ENCODE measurements at places on chromosomes 3 and 15.

GRCh38 chr3:113214917-113215595 is 3.7 kb downstream of the BOC start:
- no peak for DNase-seq

DNA sequence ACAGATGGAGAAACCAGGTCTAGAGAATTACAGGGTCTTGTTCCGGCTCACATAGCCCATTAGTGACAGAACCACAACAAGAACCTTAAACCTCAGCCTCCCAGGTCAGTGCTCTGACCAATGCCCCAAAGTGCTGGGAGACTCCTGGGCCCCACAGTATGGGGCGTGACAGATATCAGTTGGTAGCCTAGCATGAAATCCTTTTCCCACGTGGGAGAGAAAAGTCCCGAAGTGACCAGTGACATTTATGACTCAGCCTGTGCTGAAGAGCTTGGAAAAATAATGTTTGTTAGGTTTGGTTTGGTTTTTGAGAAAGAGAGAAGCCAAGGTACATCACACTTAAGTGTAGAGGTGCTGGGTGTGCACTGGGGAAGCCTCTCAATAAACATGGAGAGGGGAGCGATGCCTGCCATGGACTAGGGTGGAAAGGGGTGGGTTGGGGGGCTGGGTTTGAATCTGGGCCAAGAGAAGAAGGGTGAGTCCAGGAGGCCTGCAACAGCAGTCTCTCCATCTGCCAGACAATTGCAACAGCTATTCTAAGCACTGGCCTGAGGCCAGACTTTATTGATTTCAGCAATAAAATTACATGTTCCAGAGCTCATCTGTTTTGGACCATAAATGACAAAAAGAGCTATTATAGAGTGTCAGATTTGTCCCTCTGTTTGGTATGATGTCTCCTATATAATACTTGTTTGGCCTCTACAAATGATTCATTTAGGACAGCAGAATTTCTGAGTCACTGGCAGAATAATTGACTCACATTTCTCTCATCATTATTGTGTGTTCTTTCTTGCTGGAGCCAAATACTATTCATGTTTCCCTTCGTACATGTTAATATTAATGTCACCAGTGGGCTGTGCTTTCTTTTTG is 43.4 kb downstream of the C2CD4A start:
- no peak for DNase-seq

DNA sequence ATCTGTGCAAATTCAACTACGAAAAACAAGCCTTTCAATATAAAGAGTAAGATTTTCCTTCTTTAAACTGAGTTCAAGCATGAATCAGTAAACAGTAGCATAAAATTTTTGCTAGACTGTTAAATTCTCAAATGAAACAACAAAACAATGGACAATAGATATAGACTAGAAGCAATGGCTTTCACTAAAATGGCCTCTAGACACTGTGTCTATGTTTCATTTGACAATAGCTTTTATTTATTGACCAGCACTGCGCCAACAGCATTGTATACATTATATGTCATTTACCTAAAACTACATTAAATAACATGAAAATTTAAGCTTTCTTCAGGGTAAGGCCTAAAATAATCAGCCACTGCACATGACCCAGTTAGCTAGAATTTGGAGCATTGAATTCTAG is 148.5 kb downstream of the DUT start:
- no peak for DNase-seq

DNA sequence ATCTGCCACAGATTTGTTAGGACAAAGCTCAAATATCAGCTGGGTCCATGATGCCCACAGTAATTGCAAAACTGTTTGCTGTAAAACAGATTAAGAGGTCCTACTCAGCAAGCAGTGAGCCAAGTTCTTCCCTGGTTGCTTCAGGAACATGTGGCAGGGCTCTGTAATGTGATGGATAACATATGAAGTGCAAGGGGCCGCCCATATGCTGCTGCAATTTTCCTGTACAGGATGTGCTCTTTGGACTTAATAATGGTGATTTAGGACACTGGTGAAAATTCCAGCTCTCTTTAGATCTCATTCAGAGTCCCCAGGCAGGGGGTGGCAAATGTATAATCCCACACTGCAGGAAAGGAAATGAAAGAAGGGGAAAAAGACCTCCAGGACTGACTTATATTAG is 289.4 kb downstream of the LSAMP start:
- DNase-seq = no peak

DNA sequence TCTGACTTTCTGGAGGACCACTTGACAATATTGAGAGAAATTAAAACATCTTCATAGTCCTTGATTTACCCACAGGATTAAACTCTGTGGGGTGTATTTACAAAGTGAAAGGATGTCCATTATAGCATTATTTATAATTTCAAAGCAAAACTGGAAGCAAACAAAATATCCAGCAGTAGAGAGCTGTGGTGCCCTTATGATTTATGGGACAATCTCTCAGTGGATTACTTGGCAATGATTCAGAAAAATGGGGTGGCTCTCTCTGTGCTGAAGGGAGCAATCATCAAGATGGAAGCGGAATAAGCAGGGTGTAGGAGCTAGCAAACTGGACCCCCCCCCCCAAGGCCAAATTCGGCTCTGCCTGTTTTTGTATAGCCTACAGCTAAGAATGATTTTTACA is 9.0 kb downstream of the PPCDC start:
- no peak for DNase-seq

GRCh38 chr3:145170121-145170520 is 990.9 kb downstream of the PLOD2 start:
- DNase-seq = no peak

DNA sequence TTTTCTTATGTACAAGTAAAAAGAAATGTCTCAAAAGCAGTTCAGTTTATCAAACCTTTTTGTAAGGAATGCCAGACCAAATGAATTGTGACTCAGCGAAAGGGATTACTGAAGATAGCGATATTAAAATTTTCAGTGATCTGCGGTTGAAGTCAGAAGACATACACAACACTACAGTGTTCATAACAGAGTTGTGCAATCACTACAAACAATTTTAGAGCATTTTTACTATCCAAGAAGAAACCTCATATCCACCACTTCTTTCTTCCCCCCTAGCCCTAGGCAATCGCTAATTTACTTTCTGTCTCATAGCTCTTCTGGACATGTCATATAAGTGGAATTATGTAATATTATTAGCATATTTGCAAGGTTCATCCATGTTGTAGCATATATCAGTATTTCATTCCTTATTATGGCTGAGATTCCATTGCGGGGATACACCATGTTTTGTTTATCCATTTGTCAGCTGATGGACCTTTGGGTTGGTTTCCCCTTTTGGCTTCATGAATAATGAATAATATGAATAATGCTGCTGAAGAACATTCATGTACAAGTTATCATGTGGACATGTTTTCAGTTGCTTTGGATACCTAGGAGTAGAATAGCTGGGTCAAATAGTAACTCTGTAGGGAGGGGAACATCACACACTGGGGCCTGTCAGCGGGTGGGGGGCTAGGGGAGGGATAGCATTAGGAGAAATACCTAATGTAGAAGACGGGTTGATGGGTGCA is 23.6 kb upstream of the ALPK3 start:
- DNase-seq = no peak

GRCh38 chr3:115623044-115623868 is at the start of gene GAP43:
Gene GAP43 (plus strand): TSS chr3:115623510. CDS start chr3:115623690, 180 bp downstream.
- no peak for DNase-seq

DNA sequence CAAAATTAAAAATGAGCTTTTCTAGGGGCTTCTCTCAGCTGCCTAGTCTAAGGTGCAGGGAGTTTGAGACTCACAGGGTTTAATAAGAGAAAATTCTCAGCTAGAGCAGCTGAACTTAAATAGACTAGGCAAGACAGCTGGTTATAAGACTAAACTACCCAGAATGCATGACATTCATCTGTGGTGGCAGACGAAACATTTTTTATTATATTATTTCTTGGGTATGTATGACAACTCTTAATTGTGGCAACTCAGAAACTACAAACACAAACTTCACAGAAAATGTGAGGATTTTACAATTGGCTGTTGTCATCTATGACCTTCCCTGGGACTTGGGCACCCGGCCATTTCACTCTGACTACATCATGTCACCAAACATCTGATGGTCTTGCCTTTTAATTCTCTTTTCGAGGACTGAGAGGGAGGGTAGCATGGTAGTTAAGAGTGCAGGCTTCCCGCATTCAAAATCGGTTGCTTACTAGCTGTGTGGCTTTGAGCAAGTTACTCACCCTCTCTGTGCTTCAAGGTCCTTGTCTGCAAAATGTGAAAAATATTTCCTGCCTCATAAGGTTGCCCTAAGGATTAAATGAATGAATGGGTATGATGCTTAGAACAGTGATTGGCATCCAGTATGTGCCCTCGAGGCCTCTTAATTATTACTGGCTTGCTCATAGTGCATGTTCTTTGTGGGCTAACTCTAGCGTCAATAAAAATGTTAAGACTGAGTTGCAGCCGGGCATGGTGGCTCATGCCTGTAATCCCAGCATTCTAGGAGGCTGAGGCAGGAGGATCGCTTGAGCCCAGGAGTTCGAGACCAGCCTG is 984 bp downstream of the CCR5 start:
- no peak for DNase-seq

GRCh38 chr3:178849199-178849910 is 222.3 kb downstream of the ZMAT3 start:
- no peak for DNase-seq

GRCh38 chr3:142276781-142277180 is 51.4 kb upstream of the GK5 start:
- no peak for DNase-seq

- no peak for DNase-seq
Observed at GRCh38 chr3:60803216-60804173, 447.8 kb downstream of the FHIT start.

DNA sequence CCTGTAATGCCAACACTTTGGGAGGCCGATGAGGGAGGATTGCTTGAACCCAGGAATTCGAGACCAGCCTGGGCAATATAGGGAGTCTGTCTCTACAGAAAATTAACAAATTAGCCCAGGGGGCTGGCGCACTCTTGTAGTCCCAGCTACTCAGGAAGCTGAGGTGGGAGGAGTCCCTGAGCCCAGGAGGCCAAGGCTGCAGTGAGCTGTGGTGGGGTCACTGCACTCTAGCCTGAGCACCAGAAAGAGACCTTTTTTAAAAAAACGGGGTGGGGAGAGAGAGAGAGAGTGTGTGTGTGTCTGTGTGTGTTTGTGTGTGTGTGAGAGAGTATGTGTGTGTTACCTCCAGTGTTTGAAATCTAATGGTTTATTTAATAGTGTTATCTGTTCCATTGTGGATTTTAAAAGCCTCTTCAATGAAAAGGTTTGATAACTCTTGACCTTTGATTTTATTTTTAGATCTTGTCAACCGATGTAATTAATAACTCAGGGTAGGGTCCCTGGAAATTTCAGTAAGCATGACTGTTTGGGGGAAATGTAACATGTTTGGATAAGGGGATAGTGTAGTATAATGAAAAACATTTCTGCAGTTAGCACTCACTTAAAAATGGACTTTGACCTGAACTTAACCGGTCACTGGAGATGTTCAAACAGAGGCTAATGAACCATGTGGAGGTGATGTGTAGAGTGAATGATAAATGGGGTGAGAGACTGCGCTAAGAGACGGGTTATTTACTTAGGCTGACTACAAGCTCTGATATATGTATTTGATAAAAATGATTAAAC is 29.7 kb downstream of the LRCH3 start:
- DNase-seq = no peak

GRCh38 chr15:62512904-62513303 is 347.8 kb upstream of the C2CD4B start:
- DNase-seq = no peak

GRCh38 chr3:72625602-72626337 is 222.5 kb downstream of the SHQ1 start:
- no peak for DNase-seq

GRCh38 chr15:49827311-49827710 is 206.5 kb downstream of the DTWD1 start:
- no peak for DNase-seq

DNA sequence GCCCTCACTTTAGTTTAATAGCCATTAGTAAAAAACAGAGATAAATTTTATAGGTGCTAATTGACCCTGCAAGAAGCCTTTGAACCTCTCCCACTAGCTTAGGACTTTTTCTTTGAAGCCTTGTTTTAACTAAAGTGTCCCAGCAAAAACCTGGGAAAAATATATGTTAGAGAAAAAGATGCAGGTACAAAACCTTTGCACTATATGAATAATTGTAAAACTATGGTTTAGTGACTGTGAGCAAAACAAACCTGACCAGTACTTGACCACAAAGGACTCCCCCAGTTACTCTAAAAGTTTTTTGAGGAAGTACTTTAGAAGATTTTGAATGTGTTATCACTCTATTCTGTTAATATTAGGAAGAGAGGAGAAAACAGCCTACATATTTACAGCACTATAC is 123.3 kb upstream of the TP63 start:
- no peak for DNase-seq

GRCh38 chr3:160312014-160312624 is 86.9 kb downstream of the C3orf80 start:
- DNase-seq = no peak

GRCh38 chr3:140586311-140586710 is 91.6 kb upstream of the TRIM42 start:
- no peak for DNase-seq

DNA sequence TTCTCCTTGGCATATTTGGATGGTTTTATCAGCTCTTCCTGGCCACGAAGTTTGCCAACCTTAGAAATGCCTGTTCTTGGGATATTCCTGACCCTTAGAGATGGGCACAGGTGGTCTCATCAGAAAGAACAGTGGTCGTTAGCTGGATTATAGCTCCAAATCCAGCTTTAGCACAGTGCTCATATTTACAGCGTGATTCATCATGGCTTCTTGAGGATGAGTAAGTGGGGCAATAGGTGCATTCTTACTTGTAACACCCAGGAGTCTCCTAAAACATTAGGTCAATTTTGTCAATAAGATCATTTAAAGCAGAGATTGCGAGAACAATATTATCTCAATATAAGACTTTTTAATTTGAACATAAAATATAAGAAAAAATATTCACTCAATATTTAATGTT is 191.9 kb downstream of the GABRB3 start:
- no peak for DNase-seq

- DNase-seq = no peak
Observed at GRCh38 chr3:13077431-13078162, 4.4 kb upstream of the IQSEC1 start.

DNA sequence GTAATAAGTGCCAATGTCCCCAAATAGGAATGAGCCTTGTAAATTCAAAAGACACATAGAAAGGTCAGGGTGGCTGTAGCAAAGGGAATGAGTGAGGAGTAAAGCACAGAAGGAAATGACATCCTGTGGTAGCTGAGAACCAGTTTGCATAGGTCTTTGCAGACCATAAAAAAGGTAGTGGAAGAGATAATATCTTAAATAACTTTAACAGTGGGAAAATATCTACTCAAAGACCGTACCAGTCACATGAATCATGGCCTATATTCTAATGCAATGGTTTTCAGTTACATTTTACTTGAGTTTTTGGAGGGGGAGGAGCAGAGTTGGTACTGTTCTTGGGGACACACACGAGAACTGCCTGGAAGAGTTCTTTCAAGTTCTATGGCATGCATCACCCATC is 297.3 kb upstream of the ADAMTS9 start:
- DNase-seq = no peak

- DNase-seq = peak; percentile 62
Observed at GRCh38 chr3:9302425-9303181, 53.2 kb upstream of the SRGAP3 start.

- peak; percentile 64 for DNase-seq
Observed at GRCh38 chr3:17742102-17742879, at the start of gene TBC1D5. Gene TBC1D5 (minus strand): TSS chr3:17742631. CDS start chr3:17508570, 234,061 bp downstream.

GRCh38 chr3:98966434-98966833 is 64.9 kb upstream of the DCBLD2 start:
- no peak for DNase-seq

GRCh38 chr3:182148360-182148759 is 436.6 kb downstream of the SOX2 start:
- DNase-seq = no peak

Data from GM19239 (cell line).